ENCODE measurements at places on chromosomes 5 and 9.

GRCh38 chr9:109316207-109316640 is 4.6 kb downstream of the EPB41L4B start:
- no peak for DNase-seq

GRCh38 chr5:135015942-135016341 is 18.1 kb downstream of the PITX1 start:
- DNase-seq: no peak

- no peak for DNase-seq
These were observed 46.8 kb upstream of the SLIT3 start for GRCh38 chr5:169347786-169348185.

DNA sequence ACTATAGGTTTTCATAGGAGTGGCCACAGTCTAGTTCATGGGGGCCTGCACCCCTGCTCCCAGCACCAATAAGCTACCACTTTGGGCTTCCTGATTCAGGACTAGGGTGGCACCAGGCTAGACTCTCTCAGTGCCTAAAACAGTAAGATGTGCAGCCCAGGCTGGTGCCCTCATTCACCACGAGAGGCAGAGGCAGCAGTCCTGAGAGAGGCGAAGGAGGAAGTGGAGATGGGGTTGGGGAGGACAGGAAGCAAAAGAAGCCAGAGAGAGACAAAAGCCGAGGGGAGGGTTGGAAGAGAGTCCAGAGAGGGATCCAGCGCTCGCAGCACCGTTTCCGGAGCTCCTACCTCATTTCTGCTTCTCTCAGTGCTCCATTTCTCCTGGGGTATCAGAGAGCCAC is 180.9 kb downstream of the MED10 start:
- no peak for DNase-seq

DNA sequence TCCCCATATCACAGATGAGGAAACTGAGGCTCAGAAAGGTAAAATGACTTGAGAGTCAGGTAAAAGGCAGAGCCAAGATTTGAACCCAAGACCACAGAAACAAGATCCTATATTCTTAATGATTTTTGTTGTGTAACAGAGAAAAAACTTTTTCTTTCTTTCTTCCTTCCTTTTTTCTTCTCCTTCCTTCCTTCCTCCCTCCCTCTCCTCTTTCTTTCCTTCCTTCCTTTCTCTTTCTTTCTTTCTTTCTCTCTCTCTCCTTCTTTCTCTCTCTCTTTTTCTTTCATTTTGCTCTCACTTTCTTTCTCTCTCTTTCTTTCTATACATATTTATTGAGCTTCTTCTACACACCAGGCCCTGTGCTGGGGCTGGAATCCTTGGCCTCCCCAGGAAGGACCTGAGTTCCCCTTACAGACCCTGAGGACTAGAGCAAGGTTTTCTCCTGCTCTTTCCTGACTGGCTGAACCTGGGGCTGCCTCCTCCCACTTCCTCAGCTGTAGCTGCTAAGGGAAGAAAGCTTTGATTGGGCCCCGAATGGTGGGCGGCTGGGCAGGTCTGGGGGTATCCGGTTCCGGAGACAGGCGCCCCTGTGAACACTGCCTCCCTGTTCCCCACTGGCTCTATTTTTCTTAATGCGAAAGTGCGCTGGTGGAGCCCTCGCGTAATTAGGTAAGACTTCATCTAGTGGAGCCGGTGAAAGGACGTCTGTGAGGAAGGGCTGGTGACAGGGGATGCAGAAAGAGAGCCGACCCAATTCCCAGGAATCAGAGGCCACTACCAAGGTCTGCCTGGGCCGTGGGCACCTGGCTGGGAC is 27.4 kb upstream of the KIF12 start:
- no peak for DNase-seq

DNA sequence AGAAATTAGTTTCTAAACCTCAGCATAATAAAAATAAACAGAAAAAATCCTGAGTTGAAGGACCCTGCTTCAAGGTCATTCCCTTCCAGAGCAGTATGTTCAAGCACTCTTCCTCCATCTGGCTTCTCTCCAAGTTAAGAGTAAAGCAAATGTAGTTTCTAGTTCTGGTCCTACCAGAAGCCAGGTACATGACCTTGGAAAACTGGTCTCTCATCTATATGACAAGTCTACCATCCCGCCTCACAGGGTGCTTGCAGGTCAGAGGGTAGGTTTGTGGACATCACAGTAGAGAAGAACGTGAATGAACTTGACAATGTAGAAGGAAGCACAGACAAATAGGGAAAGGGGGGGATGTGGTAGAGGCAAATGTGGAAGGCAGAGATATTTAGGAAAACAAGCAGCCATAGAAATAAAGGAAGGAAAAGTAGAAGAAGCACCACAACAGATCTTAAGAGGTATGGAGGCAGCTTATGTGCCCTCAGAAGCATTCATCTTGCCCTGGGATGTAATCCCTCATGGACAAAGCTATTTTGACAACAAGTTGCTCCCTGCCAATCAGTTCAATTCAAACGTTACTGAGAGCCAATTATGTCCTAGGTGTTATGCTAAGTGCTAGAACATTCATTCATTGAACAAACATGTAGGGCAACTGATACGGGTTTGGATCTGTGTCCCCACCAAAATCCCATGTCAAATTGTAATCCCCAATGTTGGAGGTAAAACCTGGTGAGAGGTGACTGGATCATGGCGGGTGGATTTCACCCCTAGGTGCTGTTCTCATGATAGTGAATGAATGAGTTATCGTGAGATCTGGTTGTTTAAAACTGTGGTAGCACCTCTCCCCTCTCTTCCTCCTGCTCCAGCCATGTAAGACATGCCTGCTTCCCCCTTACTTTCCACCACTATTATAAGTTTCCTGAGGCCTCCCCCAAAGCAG is 23.7 kb upstream of the CTNNAL1 start:
- DNase-seq: no peak

- DNase-seq: no peak
These were observed 6.9 kb downstream of the RAB14 start for GRCh38 chr9:121194730-121195129.

DNA sequence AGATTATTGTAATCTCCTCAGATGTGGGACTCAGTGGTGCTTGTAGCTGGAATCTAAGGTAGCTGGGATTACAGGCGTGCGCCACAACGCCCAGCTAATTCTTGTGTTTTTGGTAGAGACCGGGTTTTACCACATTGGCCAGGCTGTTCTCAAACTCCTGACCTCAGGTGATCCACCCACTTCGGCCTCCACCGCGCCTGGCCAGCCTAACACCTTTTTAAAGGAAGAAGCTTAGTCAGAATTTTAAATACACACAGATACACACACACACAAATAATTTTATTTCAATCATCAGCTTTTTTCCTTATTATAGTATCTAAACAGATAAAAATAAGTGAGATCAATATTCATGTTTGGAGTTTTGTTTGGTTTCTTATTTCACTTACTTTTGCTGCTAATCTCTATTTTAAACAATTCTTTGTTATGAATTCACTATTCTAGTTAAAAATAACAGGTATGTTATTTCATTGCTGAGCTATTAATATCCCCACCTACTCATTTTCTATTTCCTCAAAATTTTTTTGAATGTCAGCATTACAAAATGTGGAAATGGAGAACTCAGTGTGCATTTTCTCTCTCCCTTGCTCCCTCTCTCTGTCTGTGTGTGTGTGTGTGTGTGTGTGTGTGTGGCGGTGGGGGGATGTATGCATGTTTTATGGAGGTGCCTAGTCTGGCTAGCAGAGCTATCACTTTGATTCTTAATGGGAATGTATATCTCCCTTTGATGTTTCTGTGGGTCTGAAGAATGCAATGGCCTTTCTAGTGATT is 960.6 kb upstream of the DMAC1 start:
- no peak for DNase-seq

GRCh38 chr5:151345808-151346478 is 1.4 kb downstream of the SLC36A2 start:
- no peak for DNase-seq

DNA sequence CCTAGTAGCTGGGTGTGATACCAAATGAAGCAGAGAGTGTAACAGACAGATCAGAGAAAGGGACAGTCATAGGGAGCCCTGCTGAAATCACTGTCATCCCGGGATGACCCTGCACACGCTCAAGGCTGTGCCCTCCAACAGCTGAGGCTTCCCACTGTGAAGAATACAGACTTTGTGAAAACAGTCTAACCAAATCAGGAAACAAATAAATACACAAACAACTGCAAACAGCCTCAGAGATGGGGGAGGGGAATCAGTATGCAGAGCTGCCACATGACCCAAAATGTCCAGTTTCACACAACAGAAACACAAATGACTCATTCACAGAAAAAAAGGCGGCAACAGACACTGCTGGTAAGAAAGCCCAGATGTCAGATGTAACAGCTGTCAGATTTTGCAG is 101.9 kb downstream of the ADAMTS2 start:
- no peak for DNase-seq

- no peak for DNase-seq
These were observed 658.4 kb downstream of the EFNA5 start for GRCh38 chr5:107012371-107012770.

GRCh38 chr5:180601591-180602480 is 10.5 kb upstream of the SCGB3A1 start:
- no peak for DNase-seq

DNA sequence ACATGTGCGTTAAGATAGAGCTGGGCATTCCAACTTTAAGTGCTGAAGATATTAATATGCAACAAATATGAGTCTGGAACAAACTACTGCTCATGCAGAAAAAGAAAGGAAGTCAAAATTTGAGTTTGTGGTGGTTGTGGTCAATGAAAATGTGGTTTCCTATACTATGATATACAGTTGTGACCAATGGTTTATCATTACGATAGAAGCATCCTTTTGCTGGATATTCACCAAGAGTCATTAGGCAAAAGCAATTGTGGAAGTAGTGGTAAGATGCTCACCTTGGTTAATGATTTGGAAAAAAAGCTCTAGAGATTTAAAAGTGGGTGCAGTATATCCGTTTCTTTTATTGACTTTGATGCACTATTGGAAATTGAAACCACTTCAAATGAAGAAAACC is 1007.0 kb downstream of the NR2F1-AS1 start:
- no peak for DNase-seq

GRCh38 chr5:109256486-109256885 is 153.3 kb downstream of the PJA2 start:
- no peak for DNase-seq

GRCh38 chr5:149324641-149325040 is 20.7 kb upstream of the GRPEL2 start:
- no peak for DNase-seq

DNA sequence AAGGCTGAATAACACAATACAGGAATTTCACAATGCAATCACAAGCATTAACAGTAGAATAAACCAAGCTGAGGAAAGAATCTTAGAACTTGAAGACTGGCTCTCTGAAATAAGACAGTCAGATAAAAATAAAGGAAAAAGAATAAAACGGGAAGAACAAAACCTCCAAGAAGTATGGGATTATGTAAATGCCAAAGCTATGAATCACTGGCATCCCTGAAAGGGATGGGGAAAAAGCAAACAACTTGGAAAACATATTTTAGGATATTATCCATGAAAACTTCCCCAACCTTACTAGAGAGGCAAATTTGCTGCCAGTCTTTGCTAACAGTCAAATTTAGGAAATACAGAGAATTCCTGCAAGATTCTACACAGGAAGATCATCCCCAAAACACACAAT is 157.9 kb downstream of the ALDH1A1 start:
- DNase-seq: no peak

GRCh38 chr5:65866837-65867521 is 59.4 kb upstream of the ERBIN start:
- DNase-seq: no peak

DNA sequence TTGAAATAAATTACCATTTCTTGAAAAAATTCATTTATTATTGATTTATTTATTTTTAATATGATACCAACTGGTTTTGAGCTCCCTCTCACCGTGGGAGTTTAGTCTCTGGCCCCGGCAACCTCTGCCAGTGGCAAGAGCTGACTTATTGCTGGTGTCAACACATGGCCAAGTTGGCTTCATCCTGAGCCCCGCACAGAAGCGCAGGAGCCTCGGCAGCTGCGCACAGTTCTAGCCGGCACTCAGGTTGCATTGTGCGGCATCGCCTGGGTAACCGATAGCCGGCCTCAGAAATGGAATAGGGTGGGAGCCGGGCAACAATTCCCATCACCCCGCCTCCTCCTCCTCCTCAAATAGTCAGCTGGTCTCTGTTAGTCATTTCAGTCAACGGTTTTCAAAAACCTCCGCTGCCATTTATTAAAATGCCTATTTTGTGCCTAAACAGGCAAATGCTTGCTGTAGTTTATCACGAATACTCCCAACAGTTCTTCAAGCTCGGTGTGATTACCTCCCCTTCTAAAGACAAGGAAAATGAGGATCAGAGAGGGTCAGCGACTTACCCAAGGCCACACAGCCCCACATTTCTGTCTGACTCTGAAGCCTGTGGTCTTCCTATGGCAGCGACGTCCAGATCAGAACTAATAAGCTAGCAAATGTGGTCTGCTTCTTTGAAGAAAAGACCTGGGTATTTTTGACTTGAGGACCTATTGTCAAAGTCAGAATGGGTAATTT is 15.7 kb upstream of the MSX2 start:
- DNase-seq: no peak

DNA sequence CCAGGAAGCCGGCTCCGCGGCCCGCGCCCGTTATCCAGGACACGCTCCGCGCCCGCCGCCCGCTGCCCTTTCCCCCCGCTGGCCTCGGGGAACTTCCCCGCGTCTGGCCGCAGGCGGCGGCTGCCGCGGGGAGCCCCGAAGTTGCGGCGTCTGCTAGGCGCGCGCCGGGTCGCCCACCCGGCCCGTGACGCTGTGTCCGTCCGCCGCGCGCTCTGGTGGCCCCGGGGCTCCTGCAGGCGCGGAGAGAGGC is 621 bp upstream of the GCNT4 start:
- DNase-seq: no peak

DNA sequence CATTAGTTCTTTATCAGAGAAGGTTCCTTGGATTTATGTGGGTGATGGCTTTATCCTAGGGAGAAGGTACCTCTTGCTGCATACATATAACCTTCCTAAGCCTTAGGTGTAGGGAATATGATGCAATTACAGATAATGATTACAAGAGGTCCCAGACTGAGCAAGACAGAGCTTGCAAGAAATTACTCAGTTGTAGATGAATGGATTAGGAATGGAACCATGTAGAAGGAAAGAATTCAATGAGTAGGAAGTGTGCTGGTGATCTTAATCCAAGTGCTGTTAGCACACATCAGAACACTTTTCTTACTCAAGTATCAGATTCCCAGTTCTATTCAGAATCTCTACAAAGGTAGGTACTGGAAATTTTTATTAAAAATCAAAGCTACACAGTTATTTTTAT is 2.5 kb downstream of the OR13F1 start:
- no peak for DNase-seq

GRCh38 chr5:68074048-68074632 is 141.4 kb upstream of the PIK3R1 start:
- no peak for DNase-seq

DNA sequence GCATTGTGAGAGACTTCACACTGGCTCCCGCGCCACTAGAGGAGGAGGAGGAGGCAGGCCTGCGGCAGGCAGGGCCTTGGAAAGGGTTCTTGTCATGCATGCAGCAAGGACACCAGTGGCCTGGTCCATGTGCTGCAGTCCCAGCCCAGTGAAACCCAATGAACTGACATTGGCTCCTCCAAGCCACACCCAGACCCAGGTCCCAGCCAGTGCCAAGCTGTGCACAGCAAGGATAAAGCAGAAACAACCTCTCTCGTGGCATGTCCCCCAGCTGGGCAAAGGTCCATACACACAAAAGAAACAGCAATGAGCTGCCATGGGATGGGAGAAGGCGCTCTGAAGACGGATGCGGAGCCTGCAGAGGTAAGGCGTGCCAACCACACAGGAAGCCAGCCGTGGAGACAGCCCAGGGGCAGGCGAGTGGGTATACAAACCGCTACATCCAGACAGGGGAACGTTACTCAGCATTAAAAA is 89.2 kb downstream of the SEMA4D start:
- no peak for DNase-seq
